Femur (tissue), 1 donor: ENCODE measurements at places on chromosomes 7 and 10.

DNA sequence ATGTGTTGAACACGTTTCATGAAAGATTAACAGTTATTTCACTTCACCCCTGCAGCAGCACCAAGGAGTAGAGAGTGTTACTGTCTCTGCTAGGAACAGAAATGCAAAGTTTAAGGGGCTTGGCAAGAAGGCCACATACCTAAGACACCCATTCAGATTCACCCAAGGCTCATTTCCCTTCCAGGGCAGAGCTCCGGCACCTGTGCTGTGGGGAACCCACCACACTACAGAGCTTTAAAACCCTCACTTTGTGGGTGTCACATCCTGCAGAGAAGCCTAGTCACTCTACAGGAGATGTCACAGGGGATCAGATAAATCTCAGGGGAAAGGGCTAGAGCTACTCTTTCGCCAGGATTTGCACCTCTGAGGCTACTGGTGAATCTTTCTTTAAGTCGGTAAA is 176.1 kb upstream of the KLF6 start:
- no peak for DNase-seq

- DNase-seq = no peak
Measured at GRCh38 chr10:77406764-77407430, 230.7 kb downstream of the KCNMA1 start.

DNA sequence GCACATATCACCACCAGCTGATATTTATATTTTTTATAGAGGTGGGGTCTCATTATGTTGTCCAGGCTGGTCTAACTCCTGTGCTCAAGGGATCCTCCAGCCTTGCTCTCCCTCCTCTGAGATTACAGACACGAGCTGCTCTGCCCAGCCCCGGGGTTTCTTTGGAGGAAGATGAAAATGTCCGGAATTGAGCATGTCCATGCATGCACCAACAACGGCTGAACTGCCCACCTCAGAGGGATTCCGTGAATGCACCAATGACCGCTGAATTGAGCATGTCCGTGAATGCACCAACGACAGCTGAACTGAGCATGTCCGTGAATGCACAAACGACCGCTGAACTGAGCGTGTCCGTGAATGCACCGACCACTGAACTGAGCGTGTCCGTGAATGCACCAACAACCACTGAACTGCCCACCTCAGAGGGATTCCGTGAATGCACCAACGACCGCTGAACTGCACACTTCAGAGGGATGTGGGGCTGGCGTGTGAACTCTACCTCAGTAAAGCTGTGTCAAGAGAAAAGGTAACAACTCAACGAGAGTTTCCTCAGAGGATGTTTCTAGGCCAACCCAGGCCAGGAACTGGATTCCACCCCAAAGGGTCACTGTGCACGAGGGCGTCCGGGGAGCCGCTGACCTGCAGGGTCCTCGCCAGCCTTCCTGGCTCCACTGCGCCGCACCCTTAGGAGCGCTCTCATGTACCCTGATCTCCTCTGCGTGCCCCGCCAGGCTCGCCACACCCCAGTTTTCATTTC is 34.9 kb upstream of the INPP5A start:
- DNase-seq = peak; percentile 13

DNA sequence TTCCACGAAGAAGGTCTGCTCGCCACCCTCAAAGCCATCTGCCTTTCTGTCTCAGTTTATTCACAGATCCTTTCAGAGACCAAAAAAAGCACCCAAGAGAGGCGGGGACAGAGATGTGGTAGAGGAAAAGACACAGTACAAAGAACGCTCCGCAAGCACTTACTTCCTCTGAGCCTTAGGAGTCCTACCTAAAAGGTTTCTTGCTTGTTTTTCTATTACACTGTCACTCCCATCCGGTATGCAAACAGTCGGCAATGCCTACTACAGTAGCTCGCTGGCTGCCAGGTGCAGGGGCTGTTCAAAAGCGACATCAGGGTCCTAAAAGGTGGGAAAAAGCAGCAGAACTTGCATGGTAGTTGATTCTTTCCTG is 816 bp downstream of the TECPR1 start:
- no peak for DNase-seq

DNA sequence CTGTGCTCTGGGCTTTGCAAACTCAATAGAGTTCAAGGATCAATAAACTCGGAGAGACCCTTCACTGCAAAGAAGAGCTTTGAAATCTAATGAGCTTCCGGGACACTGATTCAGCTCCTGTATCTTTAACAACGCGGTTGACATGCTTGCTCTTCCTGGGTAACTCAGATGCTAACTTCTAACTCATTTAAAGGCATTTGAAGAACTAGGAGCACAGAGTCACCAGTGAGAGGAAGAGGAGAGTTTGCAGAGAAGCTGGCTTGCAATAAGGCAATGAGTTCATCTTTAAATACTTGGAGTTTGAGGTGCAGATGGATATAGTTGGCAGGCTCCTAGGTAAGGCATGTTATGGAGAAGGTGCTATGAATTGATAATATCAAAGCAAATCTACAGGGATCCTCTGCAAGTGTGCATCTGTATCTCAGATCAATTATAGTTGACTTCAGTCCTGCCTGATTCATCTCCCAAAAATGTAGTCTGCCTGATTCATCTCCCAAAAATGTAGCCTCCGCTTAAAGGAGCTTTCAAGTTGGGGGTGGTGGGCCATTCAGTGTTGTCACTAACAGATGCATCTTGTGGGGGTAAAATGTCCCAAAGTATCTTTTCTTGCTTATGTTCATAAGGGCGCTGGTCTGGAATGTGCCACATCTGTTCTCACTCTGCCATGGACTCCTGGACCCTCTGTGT is 182.5 kb upstream of the PRSS58 start:
- DNase-seq = no peak

DNA sequence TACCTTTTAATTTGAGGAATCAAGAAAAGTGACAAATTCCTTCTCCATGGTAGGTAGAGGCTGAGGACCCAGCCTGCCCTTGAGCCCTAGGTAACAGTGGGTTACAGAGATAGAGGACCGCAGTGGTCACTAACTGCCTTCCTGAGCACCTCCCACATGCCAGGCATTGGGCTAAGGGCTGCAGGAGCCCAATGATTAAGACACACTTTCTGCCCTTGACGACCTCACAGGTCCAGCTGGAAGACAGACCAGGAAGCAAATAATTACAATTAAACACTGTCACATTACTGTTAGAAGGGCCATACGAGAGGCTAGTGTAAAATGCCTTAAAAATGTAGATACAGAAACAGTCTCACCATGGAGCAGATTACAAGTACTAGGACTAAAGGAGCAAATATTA is 156.8 kb upstream of the NFE2L3 start:
- no peak for DNase-seq

DNA sequence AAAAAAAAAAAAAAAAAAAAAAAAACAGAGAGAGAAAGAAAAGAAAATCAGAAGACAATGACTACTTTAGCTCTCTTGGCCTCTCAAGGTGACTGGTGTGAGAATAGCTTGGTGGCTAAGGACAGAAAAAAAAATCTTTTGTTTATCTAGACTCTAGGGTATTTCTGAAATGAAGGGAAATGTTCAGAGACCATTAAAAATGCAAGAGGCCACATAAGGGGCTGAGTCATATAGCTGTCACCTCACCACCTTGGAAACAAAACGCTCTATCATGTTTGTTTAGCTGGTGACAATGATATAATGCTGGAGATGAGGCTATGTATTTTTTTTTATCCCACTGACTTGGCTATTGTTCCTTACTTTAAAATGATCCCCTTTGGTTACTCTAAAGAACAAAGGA is 287.0 kb upstream of the CDC14C start:
- DNase-seq = no peak

DNA sequence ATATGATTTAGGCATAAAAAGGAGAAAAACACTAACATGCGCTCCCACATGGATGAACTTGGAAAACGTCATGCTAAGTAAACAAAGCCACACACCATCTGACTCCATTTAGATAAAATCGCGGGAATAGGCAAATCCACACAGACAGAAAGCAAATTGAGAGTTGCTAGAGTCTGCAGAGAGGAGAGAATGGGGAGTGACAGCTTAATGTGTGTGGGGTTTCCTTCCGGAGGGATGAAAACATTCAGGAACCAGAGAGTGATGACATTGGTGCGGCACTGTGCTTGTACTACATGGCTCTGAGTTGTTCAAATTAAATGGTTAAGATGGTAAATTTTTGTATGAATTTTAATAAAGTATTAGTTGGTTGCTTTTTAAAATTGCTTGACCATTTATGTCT is 482.9 kb upstream of the AKR1E2 start:
- DNase-seq = no peak

GRCh38 chr10:2611603-2612002 is 455.7 kb upstream of the PFKP start:
- no peak for DNase-seq

DNA sequence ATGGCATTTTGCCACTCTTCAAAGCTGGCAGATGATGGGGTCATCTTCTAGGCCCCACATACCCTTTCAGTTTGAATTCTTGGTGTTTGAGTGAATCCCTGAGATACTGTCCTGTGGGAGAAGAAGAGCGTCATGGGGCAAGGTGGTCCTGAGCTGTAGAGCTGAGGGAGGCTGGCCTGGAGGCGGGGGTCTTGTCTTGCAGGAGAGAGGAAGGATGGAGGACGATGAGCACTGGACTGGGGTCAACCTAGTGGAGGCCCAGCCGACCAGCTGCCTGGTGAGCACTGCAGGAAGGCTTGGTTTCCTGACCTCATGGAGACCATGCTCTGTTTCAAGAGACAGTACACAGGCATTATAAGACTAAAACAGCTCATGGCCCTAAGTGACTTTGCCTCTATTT is 114.6 kb downstream of the TACC2 start:
- DNase-seq = no peak

GRCh38 chr10:44416021-44416771 is 31.3 kb upstream of the CXCL12 start:
- peak; percentile 81 for DNase-seq

DNA sequence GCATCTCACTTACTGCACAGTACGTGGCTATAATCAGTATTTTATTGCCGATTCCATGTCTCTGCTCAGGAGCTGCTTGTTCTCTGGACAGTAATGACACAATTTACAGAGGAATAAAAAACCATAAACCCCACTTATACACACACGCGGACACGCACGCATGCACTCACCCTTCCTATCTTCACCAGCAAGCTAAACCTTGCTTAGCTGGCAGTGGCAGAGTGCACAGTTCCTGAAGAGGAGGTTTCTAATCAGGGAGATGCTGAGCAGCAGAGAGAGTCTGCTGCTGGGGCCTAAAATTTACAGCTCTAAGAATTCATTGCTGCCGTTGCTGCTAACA is 66.3 kb downstream of the SND1 start:
- DNase-seq = no peak

DNA sequence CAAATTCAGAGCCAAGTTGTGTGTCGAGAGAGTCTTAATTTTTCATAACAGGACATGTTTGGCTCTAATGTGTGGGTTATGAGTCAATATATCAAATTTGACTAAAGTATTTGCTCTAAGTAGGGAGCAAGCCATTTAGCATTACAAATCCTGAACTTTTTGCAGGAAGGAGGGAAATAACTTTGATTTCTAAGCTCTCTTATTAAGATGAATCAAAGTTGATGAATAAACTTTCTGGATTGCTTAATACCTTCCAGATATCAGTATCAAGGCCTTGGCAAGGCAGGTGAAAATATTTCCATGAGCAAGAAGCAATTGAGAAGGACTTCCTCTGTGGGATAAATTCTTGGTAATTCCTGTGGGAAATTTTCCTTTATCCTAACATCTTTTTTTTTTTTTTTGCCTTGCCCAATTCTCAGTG is 258.8 kb downstream of the AHR start:
- DNase-seq = no peak

- no peak for DNase-seq
Measured at GRCh38 chr7:6709808-6710207, 3.1 kb upstream of the ZNF12 start.

GRCh38 chr10:1540144-1540543 is 197.2 kb downstream of the ADARB2 start:
- no peak for DNase-seq

DNA sequence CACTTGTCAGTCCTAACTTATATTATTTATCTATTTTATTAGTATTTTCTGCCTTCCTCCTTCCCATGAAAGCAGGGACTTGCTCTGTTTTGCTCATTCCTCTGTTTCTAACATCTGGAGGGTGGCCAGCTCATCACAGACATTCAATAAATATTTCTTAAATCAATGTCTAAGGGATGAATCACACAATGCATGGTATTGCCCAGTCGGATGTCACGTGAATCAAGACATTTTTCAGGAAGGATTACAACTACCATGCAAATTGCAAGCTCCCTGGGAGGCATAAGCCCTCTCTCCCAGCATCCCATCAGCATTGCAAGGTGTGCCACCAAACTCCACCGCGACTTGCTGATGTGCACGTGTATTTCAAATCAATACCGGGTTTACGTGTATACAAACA is 146.6 kb upstream of the RNF32 start:
- no peak for DNase-seq

DNA sequence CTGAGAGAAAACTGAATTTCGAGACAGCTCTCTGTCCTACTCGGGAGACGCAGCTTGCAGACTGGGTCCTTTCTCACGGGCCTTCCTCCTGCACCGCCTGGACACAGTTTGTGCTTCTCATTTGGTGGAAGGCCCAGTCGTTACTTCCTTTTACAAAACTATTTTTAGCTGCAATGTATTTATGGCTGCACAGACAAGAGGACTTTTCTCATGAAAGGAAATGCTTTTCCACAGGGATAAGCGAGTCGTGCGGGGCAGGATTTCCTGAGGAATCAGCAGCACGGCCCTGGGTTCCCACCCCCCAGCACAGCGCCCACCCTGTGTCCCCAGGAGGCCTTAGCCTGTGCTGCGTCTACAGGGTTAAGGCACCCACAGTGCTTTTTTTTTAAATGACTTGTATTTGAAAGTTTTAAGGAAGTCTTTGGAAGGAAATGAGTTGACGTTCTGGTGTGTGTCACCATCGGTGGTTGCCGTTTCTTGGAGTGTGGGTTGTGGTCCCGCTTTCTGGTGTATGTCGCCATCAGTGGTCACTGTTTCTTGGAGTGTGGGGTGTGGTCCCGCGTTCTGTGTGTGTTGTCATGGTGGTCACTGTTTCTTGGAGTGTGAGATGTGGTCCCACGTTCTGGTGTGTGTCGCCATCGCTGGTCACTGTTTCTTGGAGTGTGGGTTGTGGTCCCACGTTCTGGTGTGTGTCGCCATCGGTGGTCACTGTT is 50.9 kb downstream of the INPP5A start:
- peak; percentile 75 for DNase-seq

- no peak for DNase-seq
Measured at GRCh38 chr10:28930514-28931495, 253.5 kb downstream of the BAMBI start.

DNA sequence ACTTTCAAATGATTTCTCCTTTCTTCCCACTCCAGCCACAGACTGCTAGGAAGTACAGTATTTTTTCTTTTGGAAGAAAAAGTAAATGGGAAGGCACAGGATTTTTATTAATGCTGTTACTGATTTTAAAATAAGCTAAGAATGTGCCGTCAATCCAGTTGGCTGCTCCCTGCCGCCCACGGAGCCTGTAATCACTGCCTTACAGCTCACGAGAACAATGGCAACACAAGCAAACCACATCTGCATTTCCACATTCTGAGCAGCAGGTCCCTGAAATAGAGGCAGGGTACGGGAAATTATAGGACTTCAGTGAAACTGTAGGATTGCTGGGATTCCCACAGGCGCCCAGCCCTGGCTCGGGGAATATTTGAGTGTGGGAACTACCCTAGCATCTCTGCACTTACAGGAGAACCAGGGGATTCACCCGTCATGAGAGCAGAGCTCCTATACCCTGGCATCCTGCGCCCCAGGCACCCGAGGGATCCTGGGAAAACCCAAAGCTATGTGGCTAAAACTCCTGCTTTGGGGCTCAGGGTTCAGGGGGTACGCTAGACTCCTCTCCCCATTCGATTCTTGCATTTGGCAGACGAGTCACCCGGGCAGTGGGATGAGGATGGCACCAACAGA is 72.9 kb upstream of the TNS3 start:
- peak; percentile 69 for DNase-seq

GRCh38 chr10:88271761-88272543 is 311.2 kb downstream of the RNLS start:
- no peak for DNase-seq
